ENCODE measurements at places on chromosomes 4 and X. TPM values are rescaled to one million over a fixed set of nuclear protein-coding genes. Genes with fewer than 3 reads are reported as not detected.

DNA sequence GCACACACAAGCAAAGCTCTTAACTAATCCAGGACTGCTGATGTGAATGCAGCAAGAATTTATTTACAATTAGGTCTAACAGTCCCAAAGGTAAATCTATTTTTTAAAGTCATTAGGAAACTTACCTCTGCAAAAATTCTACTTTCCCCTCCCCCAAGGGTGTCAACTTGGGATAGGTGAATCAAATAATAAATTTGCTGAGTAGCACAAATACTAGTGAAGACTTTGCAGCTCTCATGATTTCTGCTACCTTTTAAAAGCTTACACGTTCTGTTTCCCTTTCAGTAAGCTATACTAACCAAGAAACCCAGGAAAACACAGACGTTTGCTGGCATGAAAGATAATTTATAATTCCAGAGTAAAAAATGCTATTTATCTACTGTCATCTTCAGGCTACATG is 296.6 kb upstream of the SLC7A11 start:
- H3K27me3 ChIP-seq, result no peaks in the 10 kb centered on the region
- H3K4me1 ChIP-seq, result no peaks in the 10 kb centered on the region
- no peaks in the 10 kb centered on the region for H3K36me3 ChIP-seq

DNA sequence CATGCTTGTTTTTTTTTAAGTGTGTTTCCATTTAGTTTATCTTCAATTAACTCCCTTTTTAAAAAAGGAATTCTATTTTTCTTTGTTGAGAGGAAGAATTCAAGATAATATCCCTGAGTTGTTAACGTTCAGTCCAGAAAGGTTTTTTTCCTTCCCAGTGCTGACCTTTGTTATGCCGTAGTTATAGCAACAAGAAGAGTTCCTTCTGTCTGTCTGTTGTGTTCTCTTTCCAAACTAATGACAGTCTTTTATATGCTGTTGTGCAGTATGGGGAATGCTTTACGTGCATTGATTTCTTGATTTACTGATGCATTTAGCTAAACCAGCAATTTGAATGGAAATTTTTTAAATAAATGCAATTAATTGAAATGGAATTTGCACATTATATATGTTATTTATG is 6.6 kb upstream of the CXXC4 start:
- no peak overlapping the region for H3K27ac ChIP-seq
- DNase-seq, result no peak

GRCh38 chr4:122548886-122549630 is 71.8 kb downstream of the IL21 start:
- no peak overlapping the region for H3K27ac ChIP-seq
- H3K4me1 ChIP-seq, result no peaks in the 10 kb centered on the region
- DNase-seq, result no peak
- H3K36me3 ChIP-seq, result no peaks in the 10 kb centered on the region
- no peak overlapping the region for H3K4me3 ChIP-seq

DNA sequence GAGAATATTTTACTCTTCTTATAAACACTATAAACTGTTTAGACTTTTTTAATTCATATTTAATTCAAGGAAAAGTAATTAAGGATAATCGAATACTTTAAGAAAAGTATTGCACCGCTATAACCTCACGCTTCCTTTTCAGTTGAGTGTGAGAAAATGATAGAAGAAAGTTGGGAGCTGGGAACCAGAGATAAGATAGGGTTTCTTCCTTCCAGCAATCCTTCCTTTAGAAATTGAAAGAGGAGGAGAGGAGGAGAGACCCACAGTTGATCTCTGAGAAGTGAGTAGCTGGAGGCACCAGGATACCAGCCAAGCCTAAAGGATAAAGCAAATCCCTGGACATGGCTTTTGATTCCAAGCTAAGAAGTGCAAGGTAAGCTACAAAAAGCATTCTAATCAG is 242.3 kb upstream of the NOCT start:
- H3K36me3 ChIP-seq, result no peaks in the 10 kb centered on the region
- H3K27ac ChIP-seq, result no peak overlapping the region
- no peak for DNase-seq
- no peaks in the 10 kb centered on the region for H3K4me1 ChIP-seq
- no peaks in the 10 kb centered on the region for H3K27me3 ChIP-seq

DNA sequence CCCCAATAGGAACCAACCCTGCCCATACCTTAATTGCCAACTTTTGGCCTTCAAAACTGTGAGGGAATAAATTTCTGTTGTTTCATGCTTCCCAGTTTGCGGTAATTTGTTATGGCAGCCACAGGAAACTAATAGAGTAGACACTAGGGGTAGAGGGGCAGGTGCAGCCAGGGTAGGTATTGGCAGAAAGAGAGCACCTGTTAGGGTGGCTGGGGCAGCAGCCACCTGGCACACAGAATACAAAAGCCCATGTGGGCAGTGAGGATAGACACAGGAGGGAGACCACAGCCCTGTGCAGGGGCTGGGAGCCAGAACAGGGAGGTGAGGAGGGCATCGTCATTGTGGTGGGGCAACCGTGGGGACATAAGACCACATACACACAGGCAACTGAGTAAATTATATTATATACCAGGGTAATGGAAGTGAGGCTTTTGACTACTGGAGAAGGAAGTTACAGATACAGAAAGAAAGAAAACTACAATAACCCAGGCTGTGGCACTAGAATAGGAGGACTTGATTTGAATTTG is 28.2 kb downstream of the IRF2 start:
- no peak overlapping the region for H3K27ac ChIP-seq
- H3K4me1 ChIP-seq, result peaks cover 47% of the 10 kb centered on the region
- H3K4me3 ChIP-seq, result no peak overlapping the region
- no peaks in the 10 kb centered on the region for H3K27me3 ChIP-seq

GRCh38 chr4:2572866-2573265 is 36.4 kb downstream of the FAM193A start:
- no peak overlapping the region for H3K27ac ChIP-seq
- H3K36me3 ChIP-seq, result peaks cover 8% of the 10 kb centered on the region
- H3K27me3 ChIP-seq, result no peaks in the 10 kb centered on the region
- H3K4me3 ChIP-seq, result no peak overlapping the region

DNA sequence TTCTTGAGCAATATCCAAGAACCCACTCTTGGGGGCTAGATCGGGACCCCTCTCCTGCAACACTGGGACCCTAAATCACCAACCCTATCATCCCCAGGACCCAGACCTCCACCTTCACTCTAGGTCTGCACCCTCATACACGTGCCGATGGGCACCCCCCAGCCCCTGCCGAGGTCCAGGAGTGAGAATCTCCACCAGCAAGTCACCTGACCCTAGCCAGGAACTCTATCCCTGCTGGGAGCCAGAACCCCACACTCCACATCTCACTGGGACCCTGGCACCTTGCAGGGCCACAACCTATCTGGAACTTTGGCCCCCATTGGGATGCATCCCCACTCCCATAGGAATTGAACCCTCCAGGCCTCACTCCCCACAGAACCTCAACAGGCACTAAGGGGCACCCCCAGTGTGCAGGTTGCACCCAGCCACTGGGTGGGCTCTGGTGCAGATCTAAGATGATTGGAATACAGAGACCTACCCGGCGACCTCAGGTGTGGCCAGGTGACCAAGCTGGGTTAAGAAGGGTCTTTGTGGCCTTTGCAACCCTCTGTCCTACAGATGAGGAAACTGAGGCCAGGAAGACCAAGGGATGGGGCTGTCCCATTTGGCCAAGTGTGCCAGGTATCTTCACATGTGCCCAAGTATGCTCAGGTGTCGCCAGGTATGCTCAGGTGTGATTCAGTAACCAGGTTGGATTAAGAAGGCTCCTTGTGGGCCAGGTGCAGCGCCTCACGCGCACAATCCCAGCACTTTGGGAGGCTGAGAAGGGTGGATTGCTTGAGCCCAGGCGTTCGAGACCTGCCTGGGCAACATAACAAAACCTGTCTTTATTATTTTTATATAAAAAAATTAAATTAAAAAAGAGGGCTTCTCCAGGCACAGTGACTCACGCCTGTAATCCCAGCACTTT is 3.1 kb upstream of the DHRSX start:
- no peaks in the 10 kb centered on the region for H3K36me3 ChIP-seq
- peaks cover 9% of the 10 kb centered on the region for H3K4me1 ChIP-seq
- H3K4me3 ChIP-seq, result no peak overlapping the region
- no peaks in the 10 kb centered on the region for H3K27me3 ChIP-seq

DNA sequence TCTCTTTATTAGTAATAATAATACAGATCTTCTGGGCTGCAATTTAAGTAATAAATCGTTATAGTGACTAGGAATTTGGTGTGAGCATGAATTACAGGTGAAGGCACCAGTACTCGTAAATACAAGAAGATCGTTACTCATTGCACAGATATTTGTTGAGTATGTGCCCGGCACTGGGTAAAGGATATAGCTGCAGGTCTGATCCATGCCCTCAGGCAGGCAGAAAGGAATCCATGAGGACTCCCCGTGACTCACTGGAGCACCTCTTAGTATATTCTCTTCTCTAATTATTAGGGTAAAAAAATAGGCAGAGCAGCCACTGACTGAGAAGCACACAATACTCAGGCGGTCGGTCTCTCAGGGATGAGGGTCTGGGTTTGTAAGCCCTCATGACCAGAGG is 868.3 kb downstream of the RAB28 start:
- no peak overlapping the region for H3K27ac ChIP-seq
- no peaks in the 10 kb centered on the region for H3K4me1 ChIP-seq
- no peak for DNase-seq
- no peaks in the 10 kb centered on the region for H3K27me3 ChIP-seq

DNA sequence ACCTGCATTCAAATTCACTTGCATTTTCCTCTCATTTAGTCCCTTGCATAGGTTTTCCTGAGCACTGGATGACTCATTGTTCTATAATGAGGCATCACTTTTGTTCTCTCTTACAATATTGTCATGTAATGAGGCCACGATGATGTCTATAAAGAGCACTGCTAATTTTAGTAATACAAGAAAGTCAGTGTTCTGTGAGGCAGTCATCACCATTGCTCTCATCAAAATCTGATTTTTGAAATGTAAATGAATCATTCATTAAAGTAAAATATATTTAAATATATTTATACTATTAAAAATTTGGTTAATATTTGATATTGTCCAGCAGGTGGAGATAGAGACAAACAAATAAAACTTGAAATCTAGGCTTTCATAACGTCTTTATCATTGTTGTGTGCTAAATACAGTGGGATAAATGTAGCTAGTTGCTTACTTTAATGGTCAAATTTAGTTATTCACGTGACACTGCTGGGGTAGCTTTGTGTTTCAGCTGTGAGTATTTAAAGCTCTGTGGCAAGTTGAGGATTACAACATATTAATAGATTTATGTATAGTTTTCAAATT is 15.4 kb downstream of the HMGB2 start:
- no peak overlapping the region for H3K27ac ChIP-seq
- peaks cover 46% of the 10 kb centered on the region for H3K36me3 ChIP-seq
- H3K27me3 ChIP-seq, result no peaks in the 10 kb centered on the region

DNA sequence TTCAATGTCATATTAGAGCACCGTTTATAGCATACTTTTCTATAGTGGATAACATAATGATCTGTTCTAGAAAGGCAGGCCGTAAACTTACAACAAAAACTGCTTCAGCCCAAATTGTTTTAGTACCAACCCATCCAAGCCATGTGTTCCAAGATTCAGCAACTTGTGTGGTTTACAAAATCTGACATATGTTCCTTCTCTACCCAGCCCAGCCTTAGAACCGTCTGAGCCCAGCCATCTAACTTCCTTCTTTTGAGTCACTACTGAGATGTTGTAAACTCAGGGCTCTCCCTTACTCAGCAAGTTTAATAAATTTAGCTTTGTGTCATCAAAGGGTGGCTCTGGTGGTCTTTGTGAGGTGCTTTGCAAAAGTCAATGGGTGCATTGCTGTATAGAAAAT is 32.4 kb upstream of the REPS2 start:
- no peak overlapping the region for H3K27ac ChIP-seq
- no peak for DNase-seq
- no peaks in the 10 kb centered on the region for H3K36me3 ChIP-seq
- H3K27me3 ChIP-seq, result no peaks in the 10 kb centered on the region
- H3K4me1 ChIP-seq, result no peaks in the 10 kb centered on the region
- H3K4me3 ChIP-seq, result no peak overlapping the region

GRCh38 chr4:184751585-184751956 is 17.7 kb upstream of the CENPU start:
- peaks cover 8% of the 10 kb centered on the region for H3K4me1 ChIP-seq
- H3K27me3 ChIP-seq, result no peaks in the 10 kb centered on the region
- H3K4me3 ChIP-seq, result no peak overlapping the region
- H3K27ac ChIP-seq, result no peak overlapping the region
- H3K36me3 ChIP-seq, result no peaks in the 10 kb centered on the region

DNA sequence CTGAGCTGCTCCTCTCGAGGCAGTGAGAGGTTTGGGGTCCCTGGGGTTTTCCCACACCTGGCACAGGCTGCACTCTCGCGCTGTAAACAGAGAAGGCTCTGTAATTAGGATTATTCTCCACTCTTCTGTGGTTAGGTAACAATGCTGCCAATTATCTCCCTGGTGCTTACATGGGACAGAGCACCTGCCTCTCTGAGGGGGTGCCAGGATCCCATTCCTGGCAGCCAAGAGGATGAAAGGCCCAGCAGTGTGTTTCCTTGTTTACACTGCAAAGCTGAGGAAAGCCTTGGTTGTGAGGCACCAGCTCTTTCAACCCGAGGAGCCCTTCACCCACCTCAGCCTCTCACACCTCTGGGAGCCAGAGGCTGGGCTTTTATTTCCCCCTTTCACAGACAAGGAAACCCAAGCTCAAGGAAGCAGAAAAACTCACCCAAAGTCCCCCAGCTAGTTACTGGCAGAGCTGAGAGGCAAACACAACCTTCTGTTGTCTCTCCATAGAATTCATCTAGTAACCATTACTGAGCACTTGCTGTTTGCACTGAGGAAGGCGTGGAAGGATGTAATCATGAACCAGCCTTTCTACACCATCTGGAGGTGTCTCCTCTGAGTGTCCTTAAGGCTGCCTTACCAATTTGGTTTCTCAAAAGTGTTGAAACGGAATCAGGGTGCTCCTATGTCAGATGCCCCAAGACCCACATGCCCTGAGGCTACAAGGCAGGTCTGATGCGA is 39.7 kb upstream of the PROM1 start:
- DNase-seq, result no peak
- H3K36me3 ChIP-seq, result no peaks in the 10 kb centered on the region
- H3K27ac ChIP-seq, result no peak overlapping the region
- H3K27me3 ChIP-seq, result no peaks in the 10 kb centered on the region
- no peak overlapping the region for H3K4me3 ChIP-seq

DNA sequence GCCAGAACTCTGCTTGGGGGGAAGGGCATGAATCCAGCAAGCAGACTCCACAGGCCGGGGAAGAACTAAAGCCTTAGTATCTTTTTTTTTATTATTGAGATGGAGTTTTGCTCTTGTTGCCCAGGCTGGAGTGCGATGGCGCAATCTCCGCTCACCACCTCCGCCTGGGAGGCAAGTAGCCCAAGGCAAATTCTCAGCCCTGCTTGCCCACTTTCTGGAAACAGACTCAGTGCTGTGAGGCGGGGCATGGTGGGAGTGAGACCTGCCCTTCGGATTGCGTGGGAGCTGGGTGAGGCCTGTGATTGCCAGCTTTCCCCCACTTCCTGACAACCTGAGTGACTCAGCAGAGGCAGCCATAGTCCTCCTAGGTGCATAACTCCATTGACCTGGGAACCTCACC is 348.8 kb downstream of the GASK1B start:
- no peaks in the 10 kb centered on the region for H3K4me1 ChIP-seq
- no peak overlapping the region for H3K27ac ChIP-seq
- no peak overlapping the region for H3K4me3 ChIP-seq
- DNase-seq, result no peak
- no peaks in the 10 kb centered on the region for H3K36me3 ChIP-seq

The RAB39B gene
- total RNA-seq, result 4.2 TPM

The EDNRA gene
- total RNA-seq, result 10.1 TPM

The TSC22D3 gene
- 63.4 TPM for total RNA-seq

The GPR173 gene
- total RNA-seq, result 0.61 TPM

The RHOXF2 gene
- total RNA-seq, result not detected

The KLB gene
- total RNA-seq, result 0.05 TPM
